ENCODE measurements at places on chromosomes 7 and 10.

DNA sequence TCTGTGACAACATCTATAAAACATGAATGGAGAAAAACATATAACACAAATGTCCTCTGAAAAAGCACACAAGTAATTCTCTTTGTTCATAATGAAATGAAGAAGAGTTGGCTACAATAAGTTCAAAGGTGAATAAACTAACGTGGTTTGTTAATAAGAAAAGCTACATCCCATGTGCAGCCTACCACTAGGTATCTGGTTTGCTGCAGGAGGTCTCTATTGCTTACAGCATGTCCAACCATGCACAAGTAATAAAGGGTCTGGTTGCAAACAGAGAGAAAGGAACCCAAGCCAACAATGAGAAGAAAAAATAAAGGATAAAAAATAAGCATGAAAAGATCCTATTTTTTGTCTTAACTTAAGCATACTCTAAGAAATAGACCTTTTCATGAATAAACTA lies 139.2 kb downstream of the CHCHD3 start:
- DNase-seq: no peak

- DNase-seq: no peak
These were observed 18.4 kb upstream of the WAPL start for GRCh38 chr10:86540016-86540415.

- no peak for DNase-seq
These were observed 318.9 kb upstream of the ZMIZ1 start for GRCh38 chr10:78749898-78750297.

- DNase-seq: no peak
These were observed 106.5 kb downstream of the ARHGAP12 start for GRCh38 chr10:31822150-31822549.

DNA sequence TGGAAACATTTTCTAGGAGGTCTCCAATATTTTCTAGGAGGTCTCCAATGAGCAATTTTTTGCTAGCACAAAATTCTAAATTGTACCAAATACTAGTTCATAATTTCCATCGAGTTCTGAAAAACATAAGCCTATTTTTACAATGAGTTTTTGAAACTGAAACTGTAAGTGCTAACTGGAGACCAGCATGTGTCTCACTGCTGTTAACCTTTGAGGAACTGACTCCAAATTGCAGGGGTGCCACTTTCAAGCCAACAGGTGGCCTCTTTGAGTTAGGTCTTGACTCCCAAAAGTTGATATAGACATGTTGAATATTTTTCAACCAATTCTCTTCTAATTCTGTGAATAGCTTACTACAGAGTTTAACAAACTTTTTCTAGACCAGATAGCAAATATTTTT lies 58.8 kb downstream of the CAV1 start:
- no peak for DNase-seq

- no peak for DNase-seq
These were observed 33.2 kb upstream of the HABP2 start for GRCh38 chr10:113519681-113520115.

DNA sequence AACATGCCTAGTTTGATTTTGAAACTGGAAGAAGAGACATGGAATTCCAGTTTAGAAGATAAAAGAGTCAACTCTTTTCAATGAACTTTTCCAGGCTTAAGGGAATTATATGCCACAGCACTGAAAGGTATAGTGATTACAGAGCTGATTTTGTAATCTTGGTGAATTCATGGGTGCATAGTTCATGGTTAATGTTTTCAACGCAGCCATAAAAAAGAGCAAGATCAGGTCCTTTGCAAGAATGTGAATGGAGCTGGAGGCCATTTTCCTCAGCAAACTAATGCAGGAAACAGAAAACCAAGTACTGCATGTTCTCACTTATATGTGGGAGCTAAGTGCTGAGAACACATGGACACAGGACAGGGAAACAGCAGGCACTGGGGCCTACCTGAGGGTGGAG lies 94.2 kb downstream of the CUBN start:
- DNase-seq: no peak

DNA sequence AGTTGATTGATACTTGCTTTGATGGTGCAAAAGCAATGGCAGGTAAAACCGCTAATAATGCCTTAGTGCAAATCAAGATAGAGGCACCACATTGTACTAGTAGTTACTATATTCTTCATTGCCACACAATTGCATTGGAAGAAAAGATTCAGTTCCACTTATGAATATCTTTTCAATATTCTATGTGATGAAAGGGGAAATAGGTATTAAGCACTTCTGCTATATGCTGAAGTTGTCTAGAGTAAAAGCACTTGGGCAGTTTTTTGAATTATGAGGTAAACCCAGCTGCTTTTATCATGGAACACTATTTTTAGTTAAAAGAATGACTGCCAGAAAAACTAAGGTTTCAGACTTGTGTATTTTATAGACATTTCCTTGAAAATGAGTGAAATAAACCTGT lies 15.5 kb downstream of the ENTPD7 start:
- DNase-seq: no peak

DNA sequence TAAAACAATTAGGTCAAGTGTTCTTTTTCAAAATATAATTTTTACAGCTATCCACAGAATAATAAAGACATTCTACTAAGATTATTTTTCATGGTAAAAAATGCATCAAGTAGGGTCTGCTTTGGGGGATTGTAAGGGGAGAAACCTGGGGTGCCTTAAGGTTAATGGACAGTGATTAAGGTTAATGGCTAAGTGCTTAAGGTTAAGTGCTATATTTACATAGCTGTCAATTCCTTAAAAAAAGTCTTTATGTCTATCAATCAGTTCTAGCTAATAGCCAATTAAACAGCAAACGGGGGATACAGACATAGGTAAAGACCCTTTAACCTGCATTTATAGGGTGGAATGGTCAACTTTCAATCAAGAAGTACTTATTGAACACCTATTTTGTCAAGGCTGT lies 284.5 kb upstream of the SEMA3A start:
- no peak for DNase-seq

- no peak for DNase-seq
These were observed 238.5 kb upstream of the PITRM1 start for GRCh38 chr10:3411044-3411443.

DNA sequence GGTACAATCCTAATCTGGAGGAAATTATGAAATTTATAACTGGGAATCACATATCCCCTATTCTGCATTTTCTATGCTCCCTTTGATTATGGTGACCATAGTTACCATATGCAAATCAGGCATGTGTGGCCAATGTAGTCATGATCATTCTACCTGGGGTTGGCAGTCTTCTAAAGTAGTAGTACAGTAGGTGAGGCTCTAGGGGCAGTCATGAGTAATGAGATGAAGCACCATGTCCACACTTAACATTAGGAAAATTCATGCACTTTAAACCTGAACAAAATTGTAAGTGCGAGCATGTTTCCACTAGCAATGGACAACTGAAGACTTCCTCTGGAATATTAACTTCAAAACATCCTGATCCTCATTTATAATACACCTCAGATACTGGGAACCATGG lies 545.9 kb downstream of the SUGCT start:
- peak; percentile 42 for DNase-seq

GRCh38 chr7:139560678-139561077 lies 37.2 kb downstream of the CLEC2L start:
- DNase-seq: no peak

GRCh38 chr10:59913547-59914237 lies 7.3 kb upstream of the CCDC6 start:
- no peak for DNase-seq

GRCh38 chr7:42453931-42454361 lies 216.9 kb upstream of the GLI3 start:
- no peak for DNase-seq

GRCh38 chr10:34574353-34574934 lies 240.7 kb downstream of the PARD3 start:
- DNase-seq: no peak

GRCh38 chr10:11560076-11560709 lies 51.3 kb downstream of the USP6NL start:
- DNase-seq: no peak

DNA sequence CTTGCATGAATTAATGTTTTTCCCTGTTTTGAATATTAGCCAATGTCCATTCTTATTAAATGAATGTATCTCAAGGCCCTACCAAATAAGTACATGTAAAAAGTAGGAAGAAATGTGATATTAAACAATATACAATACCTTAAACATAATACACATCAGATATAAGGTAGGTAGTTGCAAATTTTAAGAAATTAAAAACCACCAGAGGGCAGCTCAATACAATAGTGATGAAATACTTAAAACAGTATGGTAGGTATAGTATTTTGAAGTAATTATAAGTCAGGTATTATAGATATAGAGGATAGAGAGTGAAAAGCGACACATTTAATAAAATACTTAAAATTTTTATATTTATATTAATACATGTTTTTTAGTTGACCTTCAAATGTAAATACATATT lies 43.6 kb upstream of the CDK14 start:
- DNase-seq: peak; percentile 5

DNA sequence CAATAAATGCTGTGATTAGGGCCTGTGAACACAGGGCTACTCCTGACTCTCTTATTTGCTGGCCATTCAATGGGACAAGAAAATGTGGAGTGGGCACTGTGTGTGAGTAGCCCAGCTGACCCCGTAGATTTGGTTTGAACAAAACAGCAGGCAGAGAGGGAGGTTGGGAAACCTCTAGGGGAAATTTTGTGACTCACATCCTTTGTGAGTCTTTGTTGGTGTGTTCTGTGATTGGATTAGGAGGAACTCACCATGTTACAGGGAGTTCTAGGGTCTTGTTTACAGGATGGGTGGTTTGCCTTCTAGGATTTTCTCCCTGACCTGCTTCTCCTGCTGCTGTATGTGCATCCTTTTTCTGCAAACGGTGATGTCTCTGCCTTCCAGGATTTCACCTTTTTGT lies 128.3 kb upstream of the MKI67 start:
- no peak for DNase-seq

DNA sequence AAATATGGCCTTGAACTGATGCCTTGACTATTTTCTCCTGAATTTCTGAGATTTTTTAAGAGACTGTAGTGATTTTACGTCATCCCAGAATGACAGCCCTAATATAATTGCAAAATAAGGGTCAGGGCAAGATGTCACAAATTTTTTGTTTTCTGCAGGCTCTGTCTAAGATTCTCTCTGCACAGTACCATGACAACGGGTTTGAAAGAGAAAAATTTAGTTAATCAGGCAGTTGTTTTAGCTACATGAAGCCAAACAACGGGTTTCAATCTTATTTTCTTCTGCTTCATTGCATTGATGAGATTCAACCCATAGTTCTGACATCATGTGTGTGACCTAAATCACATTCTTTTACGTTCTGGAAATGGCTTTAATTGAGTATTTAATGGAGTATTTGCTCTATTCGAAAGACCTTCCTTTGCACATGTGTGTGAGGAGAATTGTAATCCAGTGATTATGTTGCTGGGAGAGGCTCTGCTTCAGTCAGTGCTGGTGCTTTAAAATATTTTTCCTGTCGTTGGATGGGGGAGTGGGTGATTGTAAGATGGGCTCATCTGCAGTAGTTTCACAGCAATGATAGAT lies 118.0 kb upstream of the RHOBTB1 start:
- DNase-seq: no peak

DNA sequence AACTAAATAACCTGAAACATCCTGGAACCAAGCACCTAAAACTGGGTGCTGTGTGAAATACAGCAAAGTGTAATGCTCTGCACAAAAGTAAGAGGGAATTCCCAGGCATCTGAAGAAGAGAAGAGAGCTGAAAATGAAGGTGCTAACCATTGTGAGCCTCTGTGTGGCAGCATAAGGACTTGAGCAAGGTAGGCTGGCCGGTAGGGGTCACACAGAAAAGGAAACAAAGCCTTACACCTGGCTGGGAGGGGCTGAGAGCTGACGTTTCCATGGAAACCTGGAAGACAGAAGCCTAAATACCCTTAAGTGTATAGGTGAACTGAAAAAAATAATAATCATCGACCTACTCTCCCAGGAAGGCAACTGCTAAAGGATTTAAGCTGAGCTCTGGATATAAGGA lies 48.6 kb downstream of the CUL1 start:
- no peak for DNase-seq

DNA sequence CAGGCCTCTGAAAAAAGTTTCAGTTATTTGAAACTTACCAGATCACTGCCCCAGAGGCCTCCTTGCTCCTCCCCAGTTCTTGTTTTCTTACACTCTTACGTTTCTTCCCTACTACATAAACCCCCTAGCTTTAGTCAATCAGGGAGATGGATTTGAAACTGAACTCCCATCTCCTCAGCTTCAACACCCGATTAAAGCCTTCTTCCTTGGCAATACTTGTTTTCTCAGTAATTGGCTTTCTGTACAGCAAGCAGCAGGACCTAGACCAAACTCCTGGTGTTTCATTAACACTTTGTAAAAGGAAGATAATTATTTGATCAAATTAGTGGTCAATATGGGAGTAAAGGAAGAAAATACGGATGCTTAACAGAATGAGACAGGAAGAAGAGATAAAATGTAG lies 870.4 kb downstream of the PCDH15 start:
- DNase-seq: no peak
